ENCODE measurements at places on chromosomes 7 and 10.

- no peak for DNase-seq
Measured at GRCh38 chr7:96067321-96067720, 254.6 kb downstream of the SLC25A13 start.

DNA sequence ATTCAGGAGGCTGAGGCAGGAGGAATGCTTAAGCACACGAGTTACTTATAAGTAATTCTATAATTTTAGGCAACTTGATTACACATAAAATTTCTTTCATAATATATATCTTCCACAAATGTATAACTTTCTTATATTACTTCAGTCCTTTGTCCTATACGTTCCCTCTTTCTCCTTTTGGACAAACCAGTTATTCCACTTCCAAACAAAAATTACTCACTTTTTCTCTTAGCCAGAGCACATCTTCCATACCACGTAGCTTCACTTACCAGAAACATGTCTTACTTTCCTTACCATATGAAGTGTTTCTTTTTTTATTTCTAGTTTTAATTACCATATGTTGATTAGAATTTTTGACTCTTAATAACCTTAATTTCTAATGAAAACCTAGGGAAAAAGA lies 64.6 kb downstream of the ARL5B start:
- DNase-seq, result no peak

DNA sequence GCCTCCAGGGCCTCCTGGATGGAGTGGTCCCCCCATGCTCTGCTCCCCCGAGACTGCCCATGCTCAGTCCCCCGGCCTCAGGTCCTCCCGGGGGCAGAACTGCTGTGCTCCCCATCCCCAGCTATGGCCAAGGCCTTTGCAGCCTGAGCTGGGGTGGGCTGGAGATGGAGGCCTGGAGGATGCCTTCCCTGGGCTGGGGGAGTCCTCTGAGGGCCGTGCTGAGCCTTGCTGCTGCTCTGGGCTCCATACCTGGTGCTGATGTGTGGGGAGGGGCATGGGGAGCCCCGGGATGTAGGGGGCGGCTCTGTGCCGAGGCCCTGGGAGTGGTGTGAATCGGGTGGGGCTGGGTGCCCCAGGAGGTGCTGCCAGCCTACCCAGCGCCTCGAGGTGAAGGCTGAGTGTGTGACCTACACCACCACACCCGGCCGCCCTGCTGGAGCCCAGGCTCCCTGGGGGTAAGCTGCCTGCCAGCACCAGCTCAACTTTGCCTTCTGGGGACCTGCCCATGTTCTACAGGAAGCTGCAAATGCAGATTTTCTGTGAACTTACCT lies 109.5 kb downstream of the UNCX start:
- DNase-seq, result no peak

- no peak for DNase-seq
Measured at GRCh38 chr7:123492485-123492884, 41.9 kb downstream of the IQUB start.

DNA sequence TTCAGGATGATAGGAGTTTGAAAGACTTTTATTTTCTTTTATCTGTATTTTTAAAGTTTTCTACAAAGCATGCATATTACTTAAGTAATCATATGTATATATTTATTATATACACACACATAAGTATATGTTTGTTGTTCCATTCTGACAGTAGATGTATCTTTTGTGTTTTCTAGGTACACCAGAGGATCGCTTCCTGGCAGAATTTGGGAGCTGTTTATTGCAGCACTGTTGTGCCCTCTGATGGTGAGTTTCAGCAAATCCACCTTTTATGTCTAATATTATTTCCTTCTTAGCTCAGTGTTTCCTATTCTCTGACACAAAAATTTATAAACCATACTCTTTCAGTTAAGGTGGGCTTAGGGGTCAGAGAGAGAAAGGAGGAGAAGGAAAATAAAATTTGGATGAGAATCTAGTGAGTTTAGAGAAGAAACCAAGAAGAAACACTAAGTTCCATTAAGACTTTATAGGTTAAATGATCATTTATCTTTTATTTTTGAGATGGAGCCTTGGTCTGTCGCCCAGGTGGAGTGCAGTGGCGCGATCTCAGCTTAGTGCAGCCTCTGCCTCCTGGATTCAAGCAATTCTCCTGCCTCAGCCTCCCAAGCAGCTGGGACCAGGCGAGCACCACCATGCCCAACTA lies 59.2 kb upstream of the OIT3 start:
- peak; percentile 53 for DNase-seq

DNA sequence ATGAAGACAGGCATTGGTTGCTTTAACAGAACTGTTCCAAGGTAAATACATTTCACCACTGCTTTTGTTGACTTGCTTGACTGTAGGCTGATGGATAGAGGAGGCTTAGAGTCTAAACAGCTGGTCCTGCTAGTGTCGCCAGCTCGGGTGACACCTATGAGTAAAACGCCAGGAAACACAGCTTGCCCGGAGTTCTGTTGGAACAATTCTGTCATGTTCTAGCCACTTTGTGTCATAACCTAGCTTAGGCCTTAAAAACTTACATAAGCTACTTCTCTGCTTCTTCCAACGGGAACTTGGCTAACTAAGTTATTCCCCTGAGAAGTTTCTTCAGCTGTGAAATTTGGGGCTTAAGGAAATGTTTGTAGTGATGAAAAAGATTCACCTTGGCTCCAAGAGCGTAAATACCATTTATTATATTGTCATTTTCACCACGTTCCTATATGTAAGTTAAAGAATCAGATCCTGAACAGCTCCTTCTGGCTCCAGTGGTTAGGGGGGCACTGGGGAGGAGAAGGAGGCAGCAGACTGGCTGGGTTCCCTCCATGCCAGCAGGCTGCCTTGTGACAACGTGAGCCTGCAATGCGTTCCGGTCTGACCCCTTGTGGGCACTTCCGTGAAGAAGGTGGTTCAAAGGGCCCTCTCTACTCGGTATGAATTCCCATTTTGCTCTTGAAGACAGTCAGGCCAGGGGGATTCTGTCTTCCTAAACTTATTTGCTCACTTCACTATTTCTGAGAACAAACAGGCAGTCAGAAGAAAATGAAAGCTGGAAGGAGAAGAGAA lies 253.2 kb downstream of the BMPER start:
- DNase-seq, result no peak

GRCh38 chr7:133484086-133484485 lies 231.2 kb downstream of the EXOC4 start:
- DNase-seq, result no peak

DNA sequence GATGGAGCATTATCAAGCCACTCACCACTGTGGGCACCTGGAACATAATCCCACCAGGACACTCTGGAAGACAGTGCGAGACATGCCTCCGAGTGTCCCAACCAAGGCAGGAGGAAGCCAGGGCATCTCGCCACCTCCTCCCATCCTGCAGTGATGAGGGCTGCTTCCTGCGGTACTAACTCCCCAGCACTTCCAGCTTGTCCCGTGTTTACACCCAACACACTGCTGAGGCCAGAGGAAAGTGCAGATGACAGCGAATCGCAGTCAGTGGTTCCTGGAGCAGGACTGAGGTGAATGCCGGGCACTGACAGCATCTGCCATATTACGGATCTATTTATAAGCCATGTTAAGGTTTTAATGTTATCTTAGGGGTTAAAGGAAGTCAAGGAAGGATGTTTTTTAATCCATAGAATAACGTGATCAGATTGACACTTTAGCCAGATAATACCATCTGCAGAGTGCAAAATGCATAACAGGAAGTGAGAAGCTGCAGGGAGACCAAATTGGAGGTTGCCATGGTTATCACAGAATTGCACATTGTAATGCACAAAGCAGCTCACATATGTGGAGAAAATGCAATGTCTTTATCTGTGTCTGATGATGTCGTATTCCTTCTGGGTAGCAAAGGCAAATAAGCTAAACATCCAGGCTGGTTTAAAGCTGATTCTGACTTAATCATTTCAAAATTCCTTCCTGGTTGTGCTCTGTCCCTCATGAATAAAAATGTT lies 314.1 kb upstream of the C7orf33 start:
- DNase-seq, result no peak

DNA sequence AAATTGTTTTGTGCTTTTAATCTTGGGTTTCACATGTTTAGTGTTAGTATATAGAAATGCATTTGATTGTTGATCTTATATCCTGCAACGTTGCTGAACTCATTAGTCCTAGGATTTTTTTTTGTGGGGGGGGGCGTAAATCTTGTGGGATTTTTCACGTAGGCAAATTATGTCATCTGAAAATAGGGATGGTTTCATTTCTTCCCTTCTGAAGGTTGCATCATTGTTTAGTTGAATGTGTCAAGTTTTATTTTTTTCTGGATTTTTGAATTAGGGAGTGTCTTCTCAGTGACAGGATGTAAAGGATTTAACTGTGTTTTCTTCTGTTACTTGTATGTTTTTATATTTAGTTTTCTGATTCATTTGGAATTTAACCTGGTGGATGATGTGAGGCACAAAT lies 26.7 kb downstream of the MKLN1 start:
- no peak for DNase-seq

DNA sequence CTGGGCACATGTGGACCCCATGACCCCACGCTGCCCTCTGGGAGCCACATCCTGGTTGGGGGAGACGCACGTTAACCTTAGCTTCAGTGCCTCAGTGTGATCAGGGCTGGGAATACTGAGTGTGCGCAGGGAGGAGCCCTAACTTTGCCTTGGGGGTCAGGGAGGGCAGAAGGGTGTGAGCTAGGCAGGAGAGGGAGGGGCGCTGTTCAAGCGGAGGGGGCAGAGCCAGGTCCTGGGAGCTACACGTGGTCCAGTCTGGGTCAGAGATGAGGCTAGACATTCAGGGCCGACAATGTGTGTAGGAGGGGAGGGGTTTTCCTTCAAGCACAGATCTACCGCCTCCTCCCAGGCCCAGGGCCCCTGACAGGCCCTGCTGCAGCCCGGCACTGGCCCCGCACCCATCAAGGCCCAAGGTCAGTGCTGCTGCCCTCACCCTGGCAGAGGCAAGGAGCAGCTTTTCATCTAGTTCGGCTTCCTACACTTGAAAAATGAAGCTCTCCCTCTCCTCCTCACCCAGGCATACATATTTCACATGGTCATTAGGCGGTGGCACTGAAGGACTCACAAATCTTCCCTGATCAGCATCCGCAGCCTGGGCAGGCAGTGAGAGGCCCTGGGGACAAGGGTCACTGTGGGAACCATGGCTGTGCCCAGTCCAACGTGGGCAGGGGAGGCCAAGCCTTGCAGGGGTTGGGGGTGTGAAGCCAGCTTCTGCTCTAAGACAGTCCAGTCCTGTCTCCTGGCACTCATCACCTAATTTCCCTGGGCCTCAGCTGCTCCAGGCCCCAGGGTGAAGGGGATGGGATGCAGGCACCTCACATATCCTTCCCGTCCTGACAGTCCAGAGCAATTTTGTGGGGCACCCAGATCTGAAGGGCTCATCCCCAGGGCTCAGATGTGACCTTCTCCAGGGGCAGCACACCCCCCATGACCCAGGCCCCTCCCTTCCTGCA lies 47.3 kb downstream of the C10orf105 start:
- no peak for DNase-seq

DNA sequence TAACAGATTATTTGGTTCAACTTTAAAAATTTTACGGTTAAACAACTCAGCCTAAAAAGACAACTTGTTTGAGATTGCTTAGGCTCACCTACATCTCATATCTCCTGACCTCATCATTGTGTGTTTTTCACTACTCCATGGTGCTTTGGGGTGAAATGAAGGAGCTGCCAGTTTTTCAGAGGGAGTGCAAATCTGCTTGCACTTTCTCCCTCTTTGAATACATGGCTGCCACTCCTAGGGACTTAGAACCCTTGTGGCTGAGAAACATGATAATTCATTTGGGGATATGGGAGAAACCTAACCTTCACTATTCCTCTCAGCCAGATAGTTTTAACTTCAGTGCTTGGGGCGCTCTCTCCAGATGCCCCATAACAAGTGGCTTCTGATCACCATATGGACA lies 2.7 kb downstream of the CCSER2 start:
- no peak for DNase-seq

- no peak for DNase-seq
Measured at GRCh38 chr10:36271627-36272340, 629.7 kb upstream of the FZD8 start.

GRCh38 chr7:70855373-70855772 lies 276.6 kb upstream of the GALNT17 start:
- DNase-seq, result no peak

DNA sequence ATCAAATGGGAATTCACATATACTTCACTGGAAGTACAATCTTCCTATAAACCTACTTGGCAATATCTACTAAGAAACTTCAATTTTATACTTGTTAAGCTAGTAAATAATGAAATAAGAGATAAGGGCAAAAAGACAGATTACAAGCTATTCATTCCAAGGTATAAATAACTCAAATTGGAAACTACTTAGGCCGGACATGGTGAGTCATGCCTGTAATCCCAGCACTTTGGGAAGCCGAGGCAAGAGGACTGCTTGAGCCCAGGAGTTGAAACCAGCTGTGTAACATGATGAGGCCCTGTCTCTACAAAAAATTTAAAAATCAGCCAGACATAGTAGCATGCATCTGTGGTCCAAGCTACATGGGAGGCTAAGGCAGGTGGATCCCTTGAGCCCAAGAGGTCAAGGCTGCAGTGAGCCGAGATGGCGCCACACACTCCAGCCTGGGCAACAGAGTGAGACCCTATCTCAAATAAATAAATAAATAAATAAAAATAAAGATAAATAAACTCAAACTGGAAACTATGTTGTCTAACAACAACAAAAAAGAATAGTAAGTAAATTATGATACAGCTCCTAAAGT lies 37.6 kb downstream of the ARHGAP21 start:
- no peak for DNase-seq

GRCh38 chr10:43046288-43046991 lies 30.4 kb upstream of the RET start:
- DNase-seq, result no peak

- no peak for DNase-seq
Measured at GRCh38 chr10:109386921-109387320, 536.4 kb downstream of the XPNPEP1 start.

- no peak for DNase-seq
Measured at GRCh38 chr7:135368416-135369186, 135.0 kb downstream of the STRA8 start.

GRCh38 chr7:30663414-30663813 lies 18.8 kb downstream of the CRHR2 start:
- no peak for DNase-seq

- no peak for DNase-seq
Measured at GRCh38 chr7:918441-919113, 35.9 kb downstream of the ADAP1 start.

DNA sequence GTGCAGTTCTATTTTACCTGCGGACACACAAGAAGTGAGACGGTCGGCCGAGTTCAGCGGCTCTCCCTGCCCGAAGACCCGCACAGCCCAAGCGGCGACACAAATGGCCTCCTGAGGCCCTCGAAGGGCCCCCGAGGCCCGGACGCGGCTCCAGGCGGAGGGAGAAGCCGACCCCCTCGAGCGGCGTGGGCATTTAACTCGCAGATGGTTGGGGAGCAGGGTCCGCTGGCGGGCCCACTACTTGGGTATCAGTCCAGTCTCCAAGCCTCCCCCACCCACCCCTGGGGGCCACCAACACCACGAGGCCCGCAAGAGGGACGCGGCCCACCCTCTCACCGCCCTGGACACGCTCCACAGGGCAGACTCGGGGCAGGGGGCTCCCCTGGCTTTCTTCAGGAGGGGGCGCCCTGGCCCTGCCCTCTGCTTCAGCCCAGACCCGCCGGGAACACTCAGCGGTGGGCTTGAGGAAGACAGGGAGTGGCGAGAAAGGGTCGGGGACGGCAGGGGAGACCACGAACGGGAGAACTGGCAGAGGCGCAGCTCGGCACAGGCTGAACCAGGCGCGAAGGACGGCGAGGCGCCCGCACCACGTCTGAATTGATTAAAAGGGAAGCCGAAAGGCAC lies 1.7 kb downstream of the IGF2BP3 start:
- DNase-seq, result no peak
